Effector CD4-positive, alpha-beta T cell (primary cell): ENCODE measurements at places on chromosomes 2 and 18.

- no peak for DNase-seq
Observed at GRCh38 chr2:73218298-73218697, 4.3 kb downstream of the SMYD5 start.

DNA sequence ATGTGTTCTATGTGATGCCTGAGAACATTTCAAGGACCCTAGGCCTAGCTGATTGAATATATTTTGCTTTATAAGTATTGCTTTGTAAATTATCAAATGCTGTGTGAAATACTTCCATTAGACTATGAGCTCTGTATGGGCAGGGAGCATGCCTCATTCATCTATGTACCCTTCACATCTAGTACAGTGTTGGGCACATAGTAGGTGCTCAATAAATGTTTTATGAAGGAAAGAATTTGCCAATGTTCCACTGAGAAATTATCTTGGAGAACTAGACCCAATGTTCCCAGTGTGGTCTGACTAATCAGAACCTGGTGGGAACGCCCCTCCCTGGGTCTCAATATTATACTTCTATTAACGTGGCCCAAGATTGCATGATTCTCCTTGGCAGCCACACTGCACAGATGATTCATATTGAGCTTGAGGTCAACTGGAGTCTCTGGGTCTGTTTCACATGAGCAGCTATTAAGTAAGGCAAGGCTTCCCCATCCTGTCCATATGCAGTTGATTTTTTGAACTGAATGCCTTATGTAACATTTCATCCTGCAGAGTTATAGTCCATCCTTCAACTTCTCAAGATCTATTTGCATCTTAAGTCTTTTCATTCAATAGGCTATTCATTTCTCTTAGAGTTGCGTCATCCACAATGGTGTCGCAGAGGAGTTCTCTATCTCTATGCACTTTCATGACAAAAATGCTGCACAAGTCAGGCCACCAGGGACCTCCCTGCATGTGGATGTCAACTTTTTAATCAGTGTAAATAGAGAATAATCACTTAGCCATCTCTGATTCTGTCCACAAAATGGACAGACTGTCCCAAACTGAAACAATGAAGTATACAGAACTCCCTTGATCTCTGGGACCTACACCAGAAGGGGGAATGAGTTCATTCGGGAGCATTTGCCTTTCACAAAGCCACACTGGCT lies 257.6 kb downstream of the CYP26B1 start:
- DNase-seq = no peak

DNA sequence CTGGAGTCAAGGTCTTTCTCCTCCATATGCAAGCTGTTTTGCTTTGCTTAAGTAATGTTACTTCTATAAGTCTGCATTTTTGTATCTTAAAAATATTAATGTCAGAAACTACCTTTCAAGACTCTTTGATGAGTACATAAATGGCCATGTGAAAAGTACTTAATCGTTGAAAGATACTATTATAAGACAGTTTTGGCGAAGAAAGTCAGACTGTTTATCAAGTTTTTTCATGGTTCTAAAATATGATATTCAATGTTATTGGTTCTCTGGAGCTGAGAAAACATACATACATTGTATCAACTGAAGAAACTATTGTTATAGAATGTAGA lies 25.1 kb downstream of the FBXO48 start:
- DNase-seq = no peak

GRCh38 chr2:138432971-138433370 lies 68.6 kb upstream of the SPOPL start:
- DNase-seq = no peak

GRCh38 chr2:147660680-147661079 lies 184.1 kb upstream of the ACVR2A start:
- no peak for DNase-seq
